AG09309 (cell line): ENCODE measurements at places on chromosomes 11 and 22.

GRCh38 chr11:44914105-44914504 is 36.6 kb downstream of the TP53I11 start:
- DNase-seq: no peak

DNA sequence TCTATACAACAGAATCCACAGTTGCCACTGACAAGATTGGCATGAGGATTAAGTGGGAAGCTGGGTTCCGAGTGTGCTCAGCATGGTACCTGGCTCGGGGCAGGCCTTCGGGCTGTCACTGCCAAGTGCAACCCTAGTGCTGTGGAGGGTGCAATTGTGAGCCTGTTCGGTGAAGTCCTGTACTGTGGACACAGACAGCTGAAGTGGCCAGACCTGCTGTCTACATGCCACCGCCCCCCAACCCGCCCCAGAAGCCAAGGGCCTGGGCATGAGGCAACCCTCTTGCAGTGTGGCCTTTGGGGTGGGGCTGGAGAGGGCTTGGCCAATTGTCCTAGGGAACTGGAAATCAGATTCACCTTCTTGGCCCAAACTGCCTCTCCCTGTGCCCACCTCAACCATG is 15.6 kb upstream of the SHISAL1 start:
- no peak for DNase-seq

GRCh38 chr11:122843281-122844141 is 5.2 kb downstream of the CRTAM start:
- no peak for DNase-seq

GRCh38 chr22:45608763-45609180 is 62.9 kb upstream of the ATXN10 start:
- DNase-seq: peak; percentile 66

DNA sequence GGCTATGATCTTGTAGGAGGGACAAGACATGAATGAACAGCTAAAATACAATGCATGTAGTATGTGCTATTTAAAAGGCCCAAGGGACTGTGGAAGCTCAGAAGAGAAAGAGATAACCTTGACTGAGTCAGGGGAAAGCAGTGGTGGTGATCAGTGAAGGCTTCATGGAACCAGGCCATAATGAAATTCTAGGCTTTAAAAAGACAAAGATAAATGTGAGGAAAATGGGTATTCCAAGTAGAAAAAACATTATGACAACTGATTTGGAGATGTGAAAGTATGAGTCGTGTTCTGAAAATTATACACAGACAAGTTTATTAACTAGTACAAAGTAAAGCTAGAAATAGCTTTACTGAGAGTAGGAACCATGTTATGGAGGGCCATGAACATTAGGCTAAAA is 189.8 kb downstream of the SOX6 start:
- DNase-seq: no peak

GRCh38 chr11:35919244-35919643 is 24.6 kb upstream of the LDLRAD3 start:
- no peak for DNase-seq

DNA sequence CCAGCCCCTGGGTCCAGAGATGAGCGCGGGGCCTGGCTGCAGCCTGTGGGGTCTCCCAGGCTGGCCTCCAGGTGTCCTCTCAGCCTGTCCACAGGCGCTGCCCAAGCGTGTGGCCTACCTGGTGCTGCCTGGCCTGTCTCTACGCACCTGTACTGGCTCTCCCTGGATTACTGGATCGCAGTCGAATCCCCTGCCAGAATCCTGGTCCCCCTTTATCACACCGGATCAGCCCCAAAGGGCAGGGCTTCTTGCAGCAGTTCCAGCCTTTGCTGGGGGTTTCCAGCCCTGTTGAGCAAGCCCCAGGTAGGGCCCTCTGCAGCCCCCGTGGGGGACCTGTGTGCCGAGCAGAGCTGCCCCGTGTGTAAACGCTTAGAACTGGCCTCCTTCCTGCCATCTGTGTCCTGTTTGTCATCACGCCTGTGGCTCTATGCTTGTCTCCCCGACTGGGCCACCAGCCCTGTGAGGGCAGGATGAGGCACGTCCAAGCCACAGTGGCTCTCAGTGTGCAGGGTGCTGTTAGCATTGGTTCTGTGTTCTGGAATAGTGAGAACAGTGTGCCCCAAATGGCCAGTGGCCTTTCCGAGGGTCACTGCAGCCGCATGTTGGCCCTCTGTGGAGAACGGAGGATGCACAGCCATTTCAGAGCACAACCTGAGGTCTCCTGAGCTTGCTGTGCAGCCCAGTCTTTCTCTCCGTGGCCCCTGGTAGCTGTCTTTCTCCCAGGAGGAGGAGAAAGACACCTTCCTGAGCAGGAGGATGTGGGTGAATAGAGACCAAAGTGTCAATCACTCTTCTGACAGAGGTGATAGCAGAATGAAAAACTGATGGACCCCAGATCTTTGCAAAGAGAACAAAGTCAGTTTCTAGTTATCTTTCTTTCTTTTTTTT is 13.9 kb upstream of the TXNRD2 start:
- DNase-seq: no peak

- no peak for DNase-seq
These were observed 559.9 kb downstream of the MN1 start for GRCh38 chr22:27241430-27242321.

DNA sequence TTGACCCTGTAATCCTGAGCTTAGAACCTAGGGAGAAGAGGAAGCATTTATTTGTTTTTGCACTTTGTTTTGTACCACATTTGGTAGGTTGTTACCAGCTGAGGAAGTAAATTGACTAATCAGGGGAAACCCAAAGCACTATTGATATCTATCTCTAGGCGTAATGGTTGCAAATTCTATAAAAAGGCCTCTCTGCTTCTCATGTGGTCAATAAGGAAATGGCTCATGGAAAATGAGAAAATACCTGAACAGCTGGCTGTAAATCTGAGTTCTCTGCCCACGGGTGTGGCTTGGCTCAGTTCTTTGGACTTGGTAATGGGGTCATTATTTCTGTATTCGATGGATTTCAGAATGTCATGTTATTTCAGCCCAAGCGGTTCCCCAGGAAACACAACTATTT is 42.4 kb downstream of the BARX2 start:
- DNase-seq: no peak

DNA sequence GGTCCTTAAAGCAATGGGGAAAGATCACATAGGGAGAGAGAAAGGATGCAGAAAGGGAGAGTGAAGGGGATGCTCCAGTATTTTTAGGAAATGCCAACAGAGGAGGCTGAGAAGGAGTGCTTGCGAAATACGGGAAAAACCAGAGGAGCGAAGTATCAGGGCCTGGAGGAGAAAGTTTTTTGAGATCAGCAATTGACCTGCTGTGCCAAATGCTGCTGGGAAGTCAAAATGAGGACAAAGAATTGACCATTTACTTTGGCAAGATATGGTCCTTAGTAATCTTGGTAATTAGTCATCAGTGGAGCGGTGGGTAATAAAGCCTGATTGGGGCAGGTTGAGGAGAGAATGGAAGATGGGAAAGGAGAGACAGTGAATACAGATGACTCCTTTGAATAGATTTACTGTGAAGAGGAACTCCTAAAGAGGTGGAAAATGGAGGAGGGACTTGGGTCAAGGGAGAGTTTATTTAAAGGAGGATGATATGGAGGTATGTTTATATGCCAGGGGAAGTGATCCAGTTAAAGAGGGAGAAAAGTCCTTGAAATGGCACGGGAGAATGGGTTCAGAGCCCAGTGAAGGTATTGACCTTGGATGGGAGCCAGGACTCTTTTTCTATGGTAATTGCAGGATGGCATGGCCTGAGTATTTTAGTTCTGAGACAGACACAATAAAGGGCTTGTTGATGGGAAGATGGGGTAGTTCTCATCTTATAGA is 111.5 kb downstream of the PKNOX2 start:
- no peak for DNase-seq

- DNase-seq: no peak
These were observed 42.2 kb upstream of the DRD2 start for GRCh38 chr11:113517361-113517760.

GRCh38 chr11:66586136-66586535 is 6.7 kb downstream of the CCDC87 start:
- DNase-seq: no peak

DNA sequence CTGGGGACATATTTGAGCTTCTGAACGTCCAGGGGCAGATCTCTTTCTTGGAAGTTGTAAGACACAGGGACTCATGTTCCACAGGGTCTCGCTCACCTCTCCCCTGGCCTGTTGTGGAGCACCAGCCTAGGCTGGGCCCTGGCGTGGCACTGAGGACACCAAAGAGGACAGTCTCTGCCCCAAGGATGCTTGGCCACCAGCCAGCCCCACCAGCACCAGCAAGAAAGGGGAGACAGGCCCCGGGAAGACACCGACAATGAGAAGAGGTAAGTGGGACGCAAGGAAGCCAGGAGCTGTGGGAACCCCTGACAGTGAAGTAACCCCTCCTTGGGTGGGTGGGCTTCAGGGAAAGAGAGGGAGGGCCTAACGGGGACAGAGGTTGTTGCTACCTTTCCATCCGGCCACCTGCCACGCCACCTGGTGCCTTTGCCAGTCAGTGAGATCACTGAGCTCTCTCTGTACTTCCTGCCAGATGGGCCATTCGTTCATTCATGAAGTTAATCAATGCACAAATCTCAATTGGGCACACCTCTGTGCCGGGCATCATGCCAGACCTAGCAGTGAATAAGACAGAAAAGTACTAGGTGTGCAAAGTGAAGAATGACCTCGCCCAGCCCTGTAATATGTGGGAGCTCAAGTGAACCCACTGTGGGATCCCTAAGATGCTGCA is 11.1 kb downstream of the APOL5 start:
- no peak for DNase-seq

DNA sequence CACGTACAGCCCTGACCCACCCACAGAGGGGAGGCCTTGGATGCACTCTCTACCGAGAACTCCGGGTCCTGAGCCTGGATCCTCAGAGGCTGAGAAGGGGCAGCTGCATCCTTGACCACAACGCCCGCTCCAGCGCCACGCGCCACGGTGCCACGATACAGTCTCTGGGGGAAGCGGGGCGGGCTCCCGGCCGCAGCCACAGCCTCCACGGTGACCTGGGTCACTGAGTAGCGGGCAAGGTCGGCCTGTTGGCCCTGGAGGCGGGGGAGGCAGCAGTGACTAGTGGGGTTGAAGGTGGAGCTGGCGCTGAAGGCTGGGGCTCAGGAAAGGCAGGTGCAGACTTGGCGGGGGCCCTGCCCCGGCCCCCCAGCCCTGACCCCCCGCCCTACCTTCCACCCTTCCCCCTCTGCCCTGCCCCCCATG is 3.9 kb upstream of the IRF7 start:
- no peak for DNase-seq

DNA sequence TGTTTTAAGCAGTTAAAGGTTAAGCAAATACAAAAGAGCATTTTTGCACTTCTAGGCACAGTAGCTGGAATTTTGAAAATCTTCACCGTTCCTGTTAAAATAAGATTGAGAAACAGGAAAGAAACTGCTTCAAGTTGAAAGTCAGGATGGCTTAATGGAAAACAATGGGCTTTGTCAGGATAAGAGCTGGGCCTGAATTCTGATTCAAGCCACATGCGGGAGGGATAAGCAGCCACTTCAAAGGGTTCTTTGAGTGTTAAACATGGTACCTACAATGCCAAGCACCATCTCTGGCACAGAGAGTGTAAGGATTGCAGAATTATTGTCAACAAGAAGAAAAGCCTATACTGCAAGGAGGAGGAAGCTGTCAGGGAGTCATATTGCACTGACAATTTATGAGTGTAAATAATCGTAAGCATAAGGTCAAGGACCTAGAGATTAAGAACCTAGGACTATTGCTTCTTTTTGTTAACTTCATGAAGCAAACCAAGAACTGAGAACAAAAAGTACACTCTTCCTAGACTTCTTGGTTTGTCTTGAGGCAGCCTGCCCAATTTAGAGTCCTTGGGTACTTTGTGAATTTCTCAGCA is 32.5 kb downstream of the MPPED2 start:
- DNase-seq: no peak

GRCh38 chr11:62496676-62497075 is 49.9 kb downstream of the AHNAK start:
- DNase-seq: no peak

DNA sequence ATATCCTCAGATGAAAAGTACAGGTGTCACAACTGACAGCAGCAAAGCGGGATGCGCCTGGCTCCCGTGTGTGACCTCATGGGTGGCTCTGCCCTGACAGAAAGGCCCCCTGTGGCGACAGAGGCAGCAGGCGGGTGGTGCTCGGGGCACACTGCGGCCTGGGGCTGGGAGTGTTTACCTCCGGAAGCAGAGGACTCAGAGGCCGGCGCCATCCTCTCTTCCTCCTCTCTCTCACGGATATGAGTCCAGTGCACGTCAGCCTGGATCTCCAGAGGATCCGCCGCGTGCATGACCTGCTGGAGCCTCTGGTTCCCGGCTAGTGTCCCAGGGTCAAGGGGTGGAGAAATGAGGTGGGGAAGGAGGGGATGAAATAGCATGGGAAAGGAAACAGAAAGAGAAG is 53.2 kb upstream of the BID start:
- DNase-seq: no peak

GRCh38 chr11:93547773-93548172 is 4.6 kb upstream of the SMCO4 start:
- no peak for DNase-seq

DNA sequence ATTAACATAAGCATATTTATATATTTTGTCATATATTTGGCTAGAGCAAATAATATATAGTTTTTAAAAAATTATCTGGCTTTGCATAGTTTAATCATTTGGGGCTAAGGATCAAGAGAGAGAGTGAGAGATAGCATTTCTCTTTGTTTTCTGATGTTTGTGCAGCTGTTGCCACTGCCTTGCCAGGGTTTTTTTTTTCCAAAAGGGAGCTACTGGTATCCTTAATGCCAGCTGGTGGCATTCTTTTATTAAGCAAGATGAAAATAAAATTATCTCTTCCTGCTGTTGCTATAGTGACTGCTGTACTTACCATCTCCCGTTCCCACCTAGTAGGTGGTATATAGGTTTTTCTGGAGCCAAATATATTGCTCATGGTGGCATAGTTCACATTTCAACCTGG is 793.3 kb upstream of the ARHGAP42 start:
- DNase-seq: no peak

GRCh38 chr11:86117001-86117711 is 48.3 kb upstream of the PICALM start:
- DNase-seq: no peak

DNA sequence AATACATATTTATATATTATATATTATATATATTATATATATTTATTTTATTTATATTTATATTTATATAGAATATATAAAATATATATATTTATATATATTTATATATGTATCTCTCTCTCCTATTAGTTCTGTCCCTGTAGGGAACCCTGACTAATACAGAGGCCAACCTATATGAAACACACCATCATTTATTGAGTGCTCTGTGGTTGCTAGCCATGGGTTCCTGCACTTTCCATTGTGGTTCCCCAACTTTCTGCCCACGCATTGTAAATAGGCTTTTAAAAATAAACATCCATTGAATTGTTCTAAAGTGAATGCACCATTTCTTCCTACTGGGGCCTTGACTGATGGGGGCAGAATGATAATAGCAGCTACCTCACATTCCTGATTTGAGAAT is 93.8 kb upstream of the SESN3 start:
- DNase-seq: no peak

- DNase-seq: no peak
These were observed 37.2 kb upstream of the ETS1 start for GRCh38 chr11:128624269-128625175.
